ENCODE measurements at places on chromosomes 11 and 22.

- H3K4me3 ChIP-seq = no peak overlapping the region
- H3K4me1 ChIP-seq = peaks cover 4% of the 10 kb centered on the region
- DNase-seq = no peak
- H3K27me3 ChIP-seq = peaks cover 48% of the 10 kb centered on the region
- no peak overlapping the region for H3K27ac ChIP-seq
Observed at GRCh38 chr11:86795949-86796348, 4.4 kb upstream of the PRSS23 start.

GRCh38 chr11:120556797-120557196, 45.2 kb downstream of the GRIK4 start:
- no peaks in the 10 kb centered on the region for H3K36me3 ChIP-seq
- H3K27me3 ChIP-seq = peaks cover 33% of the 10 kb centered on the region
- no peak overlapping the region for H3K27ac ChIP-seq
- H3K4me1 ChIP-seq = no peaks in the 10 kb centered on the region
- no peak overlapping the region for H3K4me3 ChIP-seq

- H3K4me1 ChIP-seq = no peaks in the 10 kb centered on the region
- H3K4me3 ChIP-seq = no peak overlapping the region
- DNase-seq = no peak
Observed at GRCh38 chr22:48607901-48608662, 1219.6 kb downstream of the BRD1 start.

DNA sequence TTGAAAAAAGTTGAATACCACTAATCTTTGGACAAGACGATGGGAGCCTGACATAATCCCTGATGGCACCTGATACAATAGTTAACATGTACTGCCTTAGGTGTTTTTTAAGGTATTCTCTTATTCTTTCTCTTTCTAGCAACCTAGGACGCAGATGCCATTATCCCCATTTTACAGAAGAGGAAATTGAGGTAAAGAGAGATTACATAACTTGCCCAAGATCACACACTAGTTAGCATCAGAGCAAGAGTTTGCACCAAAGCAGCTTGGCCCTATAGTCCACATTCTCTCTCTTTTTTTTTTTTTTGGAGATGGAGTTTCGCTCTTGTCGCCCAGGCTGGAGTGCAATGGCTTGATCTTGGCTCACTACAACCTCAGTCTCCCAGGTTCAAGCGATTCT, 35.7 kb upstream of the RBFOX2 start:
- H3K4me3 ChIP-seq = no peak overlapping the region
- peaks cover 9% of the 10 kb centered on the region for H3K4me1 ChIP-seq
- H3K27me3 ChIP-seq = peaks cover 30% of the 10 kb centered on the region
- no peak for DNase-seq
- no peaks in the 10 kb centered on the region for H3K36me3 ChIP-seq

DNA sequence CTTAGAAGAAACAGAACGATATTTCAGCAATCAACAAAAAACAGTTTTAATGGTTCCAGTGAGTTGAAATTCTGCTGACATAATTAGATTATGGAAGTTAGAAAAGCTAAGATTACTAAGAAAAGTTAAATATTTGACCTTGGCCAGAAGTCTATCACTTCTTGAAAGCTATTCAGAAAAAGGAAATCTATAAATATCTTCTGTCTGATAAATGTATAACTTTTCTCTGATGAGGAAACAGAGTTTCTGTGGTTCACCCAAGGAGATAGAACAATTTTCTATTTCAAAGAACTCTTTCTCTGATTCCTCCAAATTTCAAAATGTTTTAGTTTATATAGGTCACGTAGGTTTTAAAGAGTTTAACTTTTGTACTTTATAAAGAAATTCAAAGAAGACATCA, 438.4 kb upstream of the CHORDC1 start:
- H3K4me1 ChIP-seq = no peaks in the 10 kb centered on the region
- no peak overlapping the region for H3K27ac ChIP-seq

DNA sequence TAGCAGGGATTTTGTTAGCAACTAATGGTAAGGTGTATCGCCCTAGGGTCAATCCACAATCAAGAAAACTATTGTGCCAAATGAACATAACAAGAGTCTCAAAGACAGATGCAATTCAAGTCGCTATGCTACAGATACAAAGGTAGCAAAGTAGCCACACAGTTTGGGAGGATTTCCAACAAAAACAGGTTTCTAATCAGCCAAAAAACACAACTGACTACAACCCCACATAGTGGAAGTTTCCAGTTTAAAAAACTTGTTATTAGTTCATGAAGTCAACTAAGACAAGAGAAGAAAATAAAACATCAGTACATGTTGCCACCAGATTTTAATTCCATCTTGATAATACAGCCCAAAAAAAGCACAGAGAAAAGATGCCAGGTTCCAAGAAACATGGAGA, 38.0 kb downstream of the MYH9 start:
- no peak overlapping the region for H3K4me3 ChIP-seq
- no peak for DNase-seq
- H3K27ac ChIP-seq = peak overlapping the region; percentile 29
- no peaks in the 10 kb centered on the region for H3K27me3 ChIP-seq
